ENCODE measurements at places on chromosomes 4 and X. TPM values are rescaled to one million over a fixed set of nuclear protein-coding genes. Genes with fewer than 3 reads are reported as not detected.
A peak's percentile ranks its signal among the peaks of the same experiment; 100 is the strongest.

DNA sequence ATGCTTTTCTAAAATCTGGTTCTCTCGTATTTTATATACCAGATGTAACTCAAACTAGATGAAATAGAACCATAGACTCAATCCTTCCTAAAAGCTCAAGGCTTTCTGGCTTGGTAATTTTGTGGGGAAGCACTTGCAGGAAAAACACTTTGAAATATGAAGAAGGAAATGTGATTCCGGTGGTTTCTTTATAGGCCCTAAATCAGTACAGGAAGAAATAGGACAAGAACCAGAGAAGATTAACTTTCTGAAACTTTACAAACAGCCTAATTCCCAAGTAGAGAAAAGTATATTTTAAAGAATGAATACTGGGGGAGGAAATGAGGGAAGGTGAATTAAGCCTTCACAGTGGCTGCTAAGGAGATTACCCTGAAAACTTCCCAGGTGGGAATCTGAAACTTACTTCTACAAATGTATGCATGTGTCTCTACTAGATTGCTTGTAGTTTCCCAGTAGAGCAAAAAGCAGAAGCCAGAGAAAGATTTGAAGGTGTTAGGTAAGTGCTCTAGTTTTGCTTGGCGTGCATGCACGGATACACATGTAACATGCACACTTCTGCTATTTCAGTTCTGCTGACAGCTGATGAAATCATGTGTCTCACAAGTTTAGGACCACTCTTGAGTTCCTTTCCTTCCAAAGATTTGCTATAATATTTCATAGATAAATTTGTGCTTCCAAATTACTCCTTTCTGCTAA, 92.1 kb downstream of the AFF1 start:
- DNase-seq: no peak

The NUDT11 gene
- total RNA-seq: 8.9 TPM

DNA sequence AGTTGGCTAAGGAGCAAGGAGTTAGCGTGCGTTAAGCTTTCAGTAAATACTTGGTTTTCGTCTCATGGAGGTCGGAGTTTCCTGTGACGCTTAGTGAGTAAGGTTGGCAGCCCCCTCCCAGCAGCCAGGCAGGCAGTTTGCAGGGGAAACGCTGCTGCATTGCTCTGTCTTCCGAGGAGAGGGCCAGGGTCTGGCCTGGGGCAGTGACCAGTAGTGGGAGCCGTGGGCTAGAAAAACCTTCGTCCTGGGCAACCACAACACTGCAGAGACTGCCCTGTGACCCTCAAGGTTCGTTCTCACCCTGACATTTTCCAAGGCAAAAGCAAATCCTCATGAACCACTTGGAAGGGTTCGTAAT, 432 bp downstream of the TMEM175 start:
- no peak for DNase-seq

- no peak for DNase-seq
These were observed 75.0 kb upstream of the TMPRSS11A start for GRCh38 chr4:68038272-68038671.

GRCh38 chr4:4761128-4761982, 98.1 kb upstream of the MSX1 start:
- DNase-seq: no peak

DNA sequence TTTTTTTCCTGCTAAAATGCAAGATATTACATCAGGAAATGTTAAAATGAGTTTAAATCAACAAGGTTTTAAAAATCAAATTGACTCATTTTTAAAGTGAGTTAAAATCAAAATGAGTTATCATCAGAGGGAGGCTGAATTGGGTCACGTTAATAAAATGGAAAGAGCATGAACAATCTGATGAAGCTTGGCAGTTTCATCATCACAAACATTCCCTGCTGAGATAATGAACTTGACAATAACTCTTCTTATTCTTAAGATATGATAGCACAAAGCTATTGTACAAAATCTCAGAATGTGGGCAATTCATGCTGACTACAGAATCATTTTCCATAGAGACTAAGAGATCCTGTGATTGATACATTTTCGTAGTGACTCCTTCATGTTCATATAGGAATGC, 1086.7 kb downstream of the STIM2 start:
- no peak for DNase-seq

The RNF212 gene
- 13.0 TPM for total RNA-seq

- peak; percentile 47 for DNase-seq
These were observed 30.6 kb upstream of the SCML1 start for GRCh38 chrX:17706676-17707075.

The PNCK gene
- total RNA-seq: 0.34 TPM

GRCh38 chrX:40272141-40272540, 174.4 kb upstream of the BCOR start:
- DNase-seq: no peak

GRCh38 chr4:113694008-113694407, 67.5 kb downstream of the CAMK2D start:
- DNase-seq: no peak

DNA sequence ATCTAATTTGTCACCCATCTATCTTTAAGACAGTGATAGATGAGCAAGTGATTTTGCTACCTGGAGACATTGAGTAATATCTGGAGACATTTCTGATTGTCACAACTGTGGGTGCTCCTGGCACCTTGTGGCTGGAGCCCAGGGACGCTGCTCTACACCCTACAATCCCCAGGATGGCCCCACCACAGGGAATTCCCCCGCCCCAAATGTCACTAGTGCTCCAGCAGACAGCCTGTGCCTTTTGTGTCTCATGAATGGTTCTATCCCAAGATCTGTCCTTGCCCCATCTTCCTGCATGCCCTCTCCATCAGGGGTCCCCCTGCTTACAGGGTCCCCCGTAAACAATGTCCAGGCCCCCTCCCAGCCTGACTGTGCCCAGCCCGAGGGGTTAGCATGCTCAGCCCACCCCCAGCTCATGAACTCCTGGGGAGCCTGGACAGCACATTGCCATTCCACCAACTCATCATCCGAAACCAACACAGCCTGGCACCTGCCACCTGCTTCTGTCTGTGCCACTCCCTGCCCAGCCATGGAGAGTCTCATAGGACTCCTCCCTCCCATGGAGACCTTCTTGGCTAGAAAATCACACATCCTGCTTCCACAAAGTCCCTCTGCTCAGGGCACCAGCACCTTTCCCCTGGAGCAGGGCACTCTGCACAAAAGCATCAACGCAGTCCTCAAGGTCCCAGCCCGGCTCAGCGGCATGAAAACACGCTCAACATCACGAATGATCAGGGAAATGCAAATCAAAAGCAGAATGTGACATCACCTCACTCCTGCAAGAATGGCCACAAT, 5.7 kb downstream of the P2RY8 start:
- no peak for DNase-seq

GRCh38 chrX:37958525-37959211, 47.7 kb upstream of the SYTL5 start:
- DNase-seq: no peak

The SHROOM4 gene
- total RNA-seq: 7.5 TPM

DNA sequence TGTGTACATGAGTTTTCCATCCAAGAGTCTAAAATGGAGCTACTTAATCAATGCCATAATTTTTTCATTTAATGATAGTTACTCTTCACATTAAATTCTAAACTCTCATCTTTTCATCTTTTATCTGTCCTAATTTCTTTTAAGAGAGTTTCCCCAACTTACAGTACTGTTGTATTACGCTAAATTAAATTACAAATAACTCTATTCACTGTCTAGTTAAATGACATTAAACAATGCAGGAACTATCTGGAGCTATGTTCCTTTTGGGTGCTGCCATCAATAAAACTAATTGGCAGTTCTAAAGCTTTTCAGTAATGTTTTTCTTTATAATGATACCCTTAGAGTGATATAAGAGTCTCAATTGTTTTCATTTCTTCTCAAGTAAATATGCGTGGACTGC, 227.6 kb downstream of the ANKRD50 start:
- no peak for DNase-seq

GRCh38 chrX:96619588-96619987, 65.1 kb upstream of the DIAPH2 start:
- no peak for DNase-seq

The CLNK gene
- total RNA-seq: not detected

The C4orf51 gene
- total RNA-seq: not detected

DNA sequence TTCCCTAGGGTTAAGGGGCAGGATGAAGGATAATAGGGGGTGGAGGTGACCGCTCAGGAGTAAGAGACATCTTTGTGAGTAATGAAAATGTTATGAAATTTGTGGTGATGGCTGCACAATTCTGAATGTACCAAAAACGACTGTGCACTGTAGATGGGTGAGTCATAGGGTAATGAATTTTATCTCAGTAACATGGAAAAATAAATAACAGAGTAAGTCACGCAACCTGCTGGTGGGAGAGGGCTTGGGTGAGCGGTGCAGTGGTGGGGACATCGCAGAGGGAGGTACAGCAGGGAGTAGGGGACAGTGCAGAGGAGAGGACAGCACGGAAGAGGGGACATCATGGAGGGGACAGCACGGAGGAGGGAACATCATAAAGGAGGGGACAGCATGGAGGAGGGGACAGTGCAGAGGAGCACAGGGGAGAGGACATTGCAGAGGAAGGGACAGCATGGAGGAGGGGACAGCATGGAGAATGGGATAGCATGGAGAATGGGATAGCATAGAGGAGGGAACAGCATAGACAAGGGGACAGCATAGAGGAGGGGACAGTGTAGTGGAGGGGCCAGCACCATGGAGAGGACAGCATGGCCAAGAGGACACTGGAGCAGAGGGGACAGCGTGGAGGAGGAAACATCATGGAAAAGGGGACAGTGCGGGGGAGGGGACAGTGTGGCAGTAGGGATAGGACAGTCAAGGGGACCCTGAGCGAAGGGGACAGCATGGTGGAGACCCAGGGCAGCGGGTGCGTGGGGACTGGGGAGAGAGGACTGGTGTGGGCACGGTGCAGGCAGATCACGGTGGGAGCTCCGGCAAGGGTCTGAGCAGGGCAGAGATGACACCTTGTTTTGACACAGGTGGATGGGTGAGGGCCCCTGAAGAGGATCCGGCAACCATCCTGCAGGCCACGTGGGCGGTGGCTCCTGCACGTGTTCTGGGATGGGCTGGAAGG, 68.5 kb upstream of the MXD4 start:
- DNase-seq: peak; percentile 63

- no peak for DNase-seq
These were observed 323.9 kb upstream of the PRPS2 start for GRCh38 chrX:12467321-12467720.

DNA sequence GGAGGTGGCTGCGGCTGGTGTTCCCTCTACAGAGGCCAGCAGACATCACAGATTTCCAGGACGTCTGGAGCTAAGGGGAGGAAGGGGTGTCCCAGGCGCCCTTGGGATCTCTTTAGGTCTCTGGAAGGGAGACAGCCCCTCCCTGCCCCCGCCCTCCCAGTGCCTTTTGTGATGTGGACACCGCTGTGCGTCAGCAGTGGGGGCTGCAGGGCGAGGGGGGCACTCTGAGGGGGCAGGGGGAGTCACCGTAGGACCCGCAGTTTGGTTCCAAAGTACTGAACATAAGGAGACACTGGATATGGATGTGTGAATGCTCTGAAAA, 25.6 kb upstream of the MXD4 start:
- no peak for DNase-seq

The NAP1L3 gene
- 3.2 TPM for total RNA-seq

DNA sequence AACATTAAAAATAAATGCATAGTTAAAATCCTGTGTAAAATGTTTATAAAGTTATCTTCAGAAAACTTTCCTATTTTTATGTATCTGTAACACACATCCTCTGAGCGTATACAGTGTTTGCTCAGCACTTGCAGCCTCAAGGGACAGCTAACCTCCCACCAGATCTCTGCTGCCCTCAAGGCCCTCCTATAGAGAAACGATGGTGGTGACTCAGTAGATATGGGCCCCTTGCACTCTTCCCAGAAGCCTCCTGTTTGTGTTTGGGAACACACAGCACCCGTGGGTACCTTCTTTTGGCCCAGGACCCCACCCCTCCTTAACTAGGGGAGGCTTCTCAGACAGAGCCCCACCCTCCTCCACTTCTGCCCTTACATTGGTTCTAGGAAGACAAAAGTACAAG, 26.7 kb downstream of the PJA1 start:
- DNase-seq: no peak

The AFF1 gene
- 18.1 TPM for total RNA-seq

The CPZ gene
- 0.67 TPM for total RNA-seq

The RASSF6 gene
- total RNA-seq: 7.0 TPM

- DNase-seq: no peak
These were observed 90.4 kb upstream of the HPRT1 start for GRCh38 chrX:134369576-134369975.

- no peak for DNase-seq
These were observed 53.5 kb upstream of the SMIM31 start for GRCh38 chr4:164700471-164700870.

DNA sequence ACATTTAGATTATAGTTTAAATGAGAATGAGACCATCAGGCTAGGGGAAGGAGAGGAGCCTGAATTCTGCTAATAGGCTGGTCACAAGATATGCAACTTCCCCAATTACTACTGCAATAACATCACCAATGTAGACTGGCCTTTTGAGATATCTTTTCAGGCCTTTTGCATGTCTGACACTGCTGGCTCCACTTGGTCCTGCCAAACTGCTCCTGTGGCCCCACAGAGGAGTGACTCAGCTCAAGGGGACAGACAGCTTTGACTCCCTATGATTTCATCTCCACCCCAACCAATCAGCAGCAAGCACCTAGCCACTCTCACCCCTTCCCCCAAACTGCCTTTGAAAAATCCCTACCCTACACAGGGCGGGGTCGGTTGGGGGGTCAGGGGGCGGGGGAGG, 22.8 kb downstream of the GPRIN3 start:
- DNase-seq: no peak

DNA sequence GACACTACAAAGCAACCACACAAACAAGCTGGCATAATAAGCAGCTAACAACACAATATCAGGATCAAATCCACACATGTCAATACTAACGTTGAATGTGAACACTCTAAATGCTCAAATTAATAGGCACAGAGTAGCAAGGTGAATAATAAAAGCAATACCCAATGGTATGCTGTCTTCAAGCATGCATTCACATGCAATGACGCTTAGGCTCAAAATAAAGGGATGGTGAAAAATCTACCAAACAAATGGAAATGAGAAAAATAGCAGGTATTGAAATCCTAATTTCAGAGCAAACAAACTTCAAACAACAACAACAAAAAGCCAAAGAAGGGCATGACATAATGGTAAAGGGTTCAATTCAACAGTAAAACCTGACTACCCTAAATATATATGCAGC, 74.0 kb upstream of the FAM47B start:
- no peak for DNase-seq

GRCh38 chrX:276581-277201, 4.5 kb upstream of the PLCXD1 start:
- no peak for DNase-seq

The PNMA6F gene
- not detected for total RNA-seq
